ENCODE measurements at places on chromosomes 12 and 14. TPM values are rescaled to one million over a fixed set of nuclear protein-coding genes. Genes with fewer than 3 reads are reported as not detected.

- DNase-seq, result no peak
These were observed 181.3 kb downstream of the KIF26A start for GRCh38 chr14:104319491-104320241.

DNA sequence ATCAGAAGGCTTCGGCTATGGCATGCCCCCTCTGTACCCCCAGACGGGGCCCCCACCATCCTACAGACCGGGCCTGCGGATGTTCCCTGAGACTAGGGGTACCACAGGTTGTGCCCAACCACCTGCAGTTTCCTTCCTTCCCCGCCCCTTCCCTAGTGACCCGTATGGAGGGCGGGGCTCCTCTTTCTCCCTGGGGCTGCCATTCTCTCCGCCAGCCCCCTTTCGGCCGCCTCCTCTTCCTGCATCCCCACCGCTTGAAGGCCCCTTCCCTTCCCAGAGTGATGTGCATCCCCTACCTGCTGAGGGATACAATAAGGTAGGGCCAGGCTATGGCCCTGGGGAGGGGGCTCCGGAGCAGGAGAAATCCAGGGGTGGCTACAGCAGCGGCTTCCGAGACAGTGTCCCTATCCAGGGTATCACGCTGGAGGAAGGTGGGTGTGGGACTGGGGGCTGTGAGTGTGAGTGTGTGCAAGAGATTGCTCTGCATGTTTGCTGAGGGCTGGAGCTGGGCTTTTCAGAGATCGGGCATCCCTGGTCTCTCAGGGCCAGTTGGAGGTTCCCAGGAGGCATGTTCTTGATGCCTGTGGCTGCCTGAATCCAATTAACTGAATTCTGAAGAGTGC is 8.6 kb downstream of the NFATC4 start:
- DNase-seq, result no peak

DNA sequence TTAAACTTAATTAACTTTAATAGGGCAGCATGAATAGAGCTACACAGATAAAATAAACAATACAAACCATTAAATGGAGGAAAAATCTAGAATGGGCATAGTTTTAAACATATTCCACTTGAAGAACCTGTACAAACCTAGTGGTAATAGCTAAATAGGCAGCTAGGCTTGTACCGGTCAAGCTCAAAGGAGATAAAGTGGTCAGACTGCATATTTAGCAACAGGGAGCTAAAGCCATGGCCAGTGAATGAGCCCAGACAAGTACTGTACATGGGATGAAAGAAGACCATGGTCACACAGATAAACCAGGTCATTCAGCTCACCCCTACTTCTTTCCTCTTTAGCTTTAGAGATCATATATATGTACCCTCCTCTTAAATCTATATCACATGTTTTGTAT is 186.6 kb upstream of the KRR1 start:
- DNase-seq, result no peak

DNA sequence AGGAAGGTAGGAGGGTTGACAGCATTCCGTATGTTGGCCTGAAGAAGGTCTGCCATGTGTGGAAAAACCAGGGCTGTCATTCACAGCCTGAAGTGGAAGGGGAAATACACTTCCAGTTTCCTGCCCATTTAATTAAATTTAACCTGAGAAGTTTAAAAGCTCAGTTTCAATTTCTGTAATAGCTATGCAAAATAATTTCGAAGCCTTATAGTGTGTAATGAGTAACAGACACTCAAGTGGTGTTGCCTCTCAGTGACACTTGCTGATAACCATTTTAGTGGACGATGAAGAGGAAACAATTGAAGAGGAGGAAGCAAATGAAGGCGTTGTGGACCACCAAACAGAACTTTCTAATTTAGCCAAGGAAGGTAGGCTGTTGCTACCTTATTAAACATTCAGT is 44.8 kb downstream of the EP400 start:
- DNase-seq, result no peak

DNA sequence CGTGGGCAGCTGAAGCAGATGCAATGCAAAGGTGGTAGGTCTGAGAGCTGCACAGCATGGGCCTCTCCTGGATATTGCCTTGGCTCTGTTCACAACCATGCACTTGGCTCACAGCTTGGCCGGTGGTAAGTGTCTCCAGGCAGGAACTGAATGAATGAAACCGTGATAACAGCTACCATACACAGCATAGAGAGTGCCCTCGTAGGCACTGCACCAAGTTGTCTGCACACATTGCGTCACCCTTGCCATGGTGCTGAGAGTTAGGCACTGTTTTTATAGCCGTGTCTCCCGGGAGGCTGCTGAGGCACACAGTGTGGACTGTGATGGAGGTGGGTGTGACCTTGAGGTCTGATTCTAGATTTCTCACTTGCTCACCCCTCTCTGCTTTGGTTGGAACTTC is 157.6 kb upstream of the VASH1 start:
- DNase-seq, result no peak

TAS2R42 gene
- total RNA-seq, result not detected

PAPLN gene
- 1.9 TPM for total RNA-seq

GRCh38 chr12:77324416-77324762 is 259.0 kb upstream of the E2F7 start:
- DNase-seq, result no peak

DNA sequence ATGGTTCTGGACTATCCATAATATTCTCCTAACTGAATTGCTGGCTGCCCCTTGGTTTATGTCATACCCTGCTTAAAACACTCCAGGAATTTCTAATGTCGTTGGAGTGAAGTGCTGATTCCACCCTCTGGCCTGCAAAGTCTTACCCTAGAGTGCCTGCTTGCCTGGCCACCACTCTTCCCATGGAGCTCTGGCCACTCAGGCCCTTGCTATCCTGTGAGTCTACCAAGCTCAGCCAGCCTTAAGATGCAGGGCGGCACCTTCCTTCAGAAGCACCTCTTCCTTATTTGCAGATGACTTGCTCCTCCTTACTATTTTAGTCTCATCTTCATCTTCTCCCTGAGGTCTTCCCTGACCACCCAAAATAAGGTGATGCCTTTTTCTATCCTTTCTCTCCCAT is 35.3 kb downstream of the SLC6A15 start:
- DNase-seq, result no peak

PRPF39 gene
- total RNA-seq, result 22.8 TPM

DNA sequence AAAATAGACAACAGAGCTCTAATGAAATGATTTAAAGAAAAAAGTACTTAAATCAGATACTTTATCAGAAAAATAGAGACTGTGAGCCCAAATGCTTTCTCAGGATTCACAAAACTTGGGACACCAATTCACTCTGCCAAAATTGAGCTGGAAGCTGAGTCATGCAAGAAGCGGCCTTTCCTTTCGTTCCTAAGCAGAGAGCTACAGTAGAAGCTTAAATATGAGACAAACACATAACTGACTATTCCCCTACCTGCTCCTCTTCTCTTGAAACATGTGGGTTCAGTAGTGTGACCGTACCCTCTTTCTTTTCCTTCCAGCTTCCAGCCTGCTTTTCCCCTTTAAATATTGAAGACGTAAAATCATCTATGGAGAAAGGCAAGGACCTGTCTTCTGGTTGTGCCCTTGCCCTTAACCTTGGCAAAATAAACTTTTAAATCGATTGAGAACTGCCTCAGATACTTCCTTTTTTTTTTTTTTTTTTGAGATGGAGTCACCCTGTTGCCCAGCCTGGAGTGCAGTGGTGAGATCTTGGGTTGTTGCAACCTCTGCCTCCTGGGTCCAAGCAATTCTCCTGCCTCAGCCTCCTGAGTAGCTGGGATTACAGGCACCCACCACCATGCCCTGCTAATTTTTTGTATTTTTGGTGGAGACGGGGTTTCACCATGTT is 4.4 kb upstream of the SDS start:
- no peak for DNase-seq

TPPP2 gene
- total RNA-seq, result not detected

DENND5B gene
- total RNA-seq, result 11.7 TPM

DNA sequence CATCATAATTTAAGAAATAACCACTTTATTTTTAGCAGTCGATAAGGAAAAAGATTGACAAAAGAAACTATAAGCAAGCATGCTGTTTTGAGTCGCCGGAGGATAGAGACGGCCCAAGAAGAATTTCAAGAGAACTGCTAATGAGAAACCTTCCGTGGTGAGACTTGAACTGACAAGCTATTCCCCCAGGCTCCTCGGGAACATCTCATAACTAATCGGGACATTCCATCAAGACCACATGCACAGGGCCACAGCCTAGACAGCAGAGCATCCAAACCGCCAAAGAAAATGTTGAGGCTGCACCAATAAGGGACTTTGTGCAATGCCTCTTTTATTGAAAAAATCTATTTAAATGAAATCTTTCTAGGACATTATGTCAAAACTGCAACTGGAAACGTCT is 51.0 kb downstream of the YEATS4 start:
- DNase-seq, result no peak

- no peak for DNase-seq
These were observed 2.3 kb downstream of the CFL2 start for GRCh38 chr14:34711796-34712712.

DNA sequence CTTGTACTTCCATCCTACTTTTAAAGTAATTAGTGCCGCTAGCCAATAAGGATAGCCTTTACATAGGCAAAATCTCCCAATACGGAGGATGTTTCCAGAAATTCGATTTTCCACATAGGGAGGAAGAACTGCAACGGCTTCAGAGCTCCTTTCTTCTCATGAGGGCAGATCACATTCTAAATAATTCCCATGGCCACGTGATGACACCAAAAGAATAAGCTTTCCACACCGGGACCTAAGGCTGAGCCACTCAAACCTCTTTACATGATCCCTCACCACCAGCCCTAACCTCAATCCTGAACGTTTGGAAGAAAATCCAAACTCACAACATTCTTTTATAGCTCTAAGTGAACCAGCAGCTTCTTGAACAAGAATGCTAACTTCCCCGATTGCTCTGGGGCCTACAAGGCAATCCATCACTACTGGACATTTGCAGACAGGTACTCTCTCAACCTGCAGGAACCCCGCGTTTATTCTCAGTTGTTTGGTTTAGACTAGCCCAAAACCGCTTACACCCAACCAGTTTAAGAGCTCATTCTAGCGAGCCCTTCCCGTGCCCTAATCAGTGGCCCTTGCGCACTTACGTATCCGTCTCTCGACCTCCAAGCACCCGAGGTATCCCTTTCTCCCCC is 884 bp downstream of the CAPRIN2 start:
- DNase-seq, result peak; percentile 20

CLEC4C gene
- total RNA-seq, result not detected

DNA sequence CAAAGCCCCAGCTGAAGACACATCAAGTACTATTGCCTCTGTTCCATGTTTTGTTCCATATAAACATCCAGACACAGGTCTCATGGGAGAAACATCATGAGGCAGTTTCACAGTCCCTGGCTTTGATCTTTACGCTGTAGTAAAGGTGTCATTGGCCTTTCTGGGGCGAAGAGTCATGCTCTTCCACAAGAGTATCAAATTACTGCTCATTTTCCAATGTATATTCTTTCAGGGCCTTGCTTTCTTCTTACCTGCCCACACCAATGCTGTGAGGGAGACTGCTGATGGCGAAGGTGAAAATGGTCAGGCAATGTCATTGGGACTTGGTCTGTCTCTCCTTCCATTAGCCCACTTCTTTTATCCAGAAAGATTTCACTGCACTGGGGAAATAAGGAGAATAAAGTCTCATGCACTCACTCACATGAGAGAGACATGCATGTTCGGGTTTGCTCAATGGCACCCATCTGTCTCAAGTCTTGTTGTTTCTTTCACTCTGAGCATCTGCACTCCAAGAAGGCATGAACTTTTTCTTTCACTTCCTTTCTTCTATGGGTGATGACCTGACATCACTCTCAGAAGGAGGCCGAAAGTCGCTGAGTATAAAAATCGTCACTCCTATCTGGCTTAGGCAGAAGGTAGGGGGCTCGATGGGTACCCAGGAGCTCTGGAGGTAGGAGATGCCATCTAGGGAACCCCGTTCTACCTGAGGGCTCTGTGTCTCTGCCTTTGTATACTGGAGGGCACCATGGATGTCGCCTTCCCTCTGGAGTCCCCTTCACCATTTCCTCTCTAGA is 1.3 kb upstream of the JDP2 start:
- no peak for DNase-seq

GRCh38 chr14:58138031-58138713 is 13.8 kb downstream of the ARMH4 start:
- no peak for DNase-seq

DNA sequence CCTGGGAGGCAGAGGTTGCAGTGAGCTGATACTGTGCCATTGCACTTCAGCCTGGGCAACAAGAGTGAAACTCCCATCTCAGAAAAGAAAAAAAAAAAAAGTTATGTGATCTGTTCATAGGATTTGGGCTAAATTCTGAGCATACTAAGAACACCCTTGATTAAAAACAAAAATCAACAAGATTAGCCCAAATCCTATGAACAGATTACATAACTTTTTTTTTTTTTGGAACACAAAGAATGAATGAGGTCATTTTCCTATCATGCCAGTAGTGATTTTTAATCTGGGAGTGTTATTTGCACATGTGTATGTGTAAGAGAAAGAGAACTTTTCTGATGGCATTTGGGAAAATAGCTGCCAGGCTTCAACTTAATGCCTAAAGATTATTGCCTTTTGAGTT is 208.7 kb downstream of the ERC1 start:
- DNase-seq, result no peak

IL22 gene
- total RNA-seq, result not detected

- peak; percentile 19 for DNase-seq
These were observed 161.3 kb downstream of the KITLG start for GRCh38 chr12:88418856-88419497.

GRCh38 chr12:105658389-105658788 is 327.9 kb downstream of the C12orf75 start:
- no peak for DNase-seq

DNA sequence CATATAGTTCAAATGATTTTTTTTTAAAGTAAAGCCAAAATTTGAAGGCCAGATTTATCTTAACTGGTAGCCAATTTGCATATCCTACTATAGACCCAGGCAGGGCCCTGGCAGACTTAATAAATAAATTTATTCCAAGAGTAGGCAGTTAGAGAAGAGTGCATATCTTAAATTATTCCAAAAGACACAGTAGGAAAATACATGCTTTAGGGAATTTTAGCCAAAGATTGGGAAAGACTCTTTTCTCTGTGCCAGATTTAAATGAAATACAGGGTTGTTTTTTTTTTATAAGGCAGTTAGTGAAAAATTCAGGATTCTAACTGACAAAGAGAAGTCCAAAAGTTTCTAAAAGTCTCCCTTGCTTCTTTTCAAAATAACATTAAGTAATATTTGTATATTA is 65.5 kb downstream of the ST8SIA1 start:
- no peak for DNase-seq

GRCh38 chr14:33842299-33842698 is 108.6 kb downstream of the EGLN3 start:
- DNase-seq, result no peak

All from HT1080 (cell line).